ENCODE measurements at places on chromosomes 2 and 18.

- no peak for DNase-seq
These were observed 32.3 kb upstream of the ITSN2 start for GRCh38 chr2:24392542-24393059.

GRCh38 chr18:61703508-61703907 lies 189.3 kb downstream of the RNF152 start:
- DNase-seq = no peak

DNA sequence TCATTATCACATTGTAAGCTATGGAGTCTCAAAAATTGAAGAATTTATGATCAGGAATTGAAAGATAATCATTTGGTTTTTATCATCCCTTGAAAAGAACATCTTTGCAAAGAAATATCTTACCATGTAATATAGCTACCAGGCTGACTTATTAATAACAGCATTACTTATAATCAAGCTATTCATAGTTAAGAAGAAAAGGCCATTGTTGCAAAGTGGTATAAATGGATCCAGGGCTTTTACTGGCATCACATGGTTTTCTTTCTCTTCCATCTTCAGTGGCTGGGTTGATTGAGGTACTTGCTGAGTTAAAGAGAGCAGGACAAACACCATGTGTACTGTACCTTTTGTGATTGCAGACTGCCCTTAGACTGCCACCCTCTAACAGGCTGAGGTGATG lies 39.6 kb downstream of the MFSD6 start:
- DNase-seq = no peak

- no peak for DNase-seq
These were observed 34.5 kb upstream of the STPG4 start for GRCh38 chr2:47189635-47190034.

GRCh38 chr2:133867166-133867565 lies 298.9 kb upstream of the NCKAP5 start:
- no peak for DNase-seq

- no peak for DNase-seq
These were observed 24.3 kb downstream of the MOCOS start for GRCh38 chr18:36211612-36212065.

DNA sequence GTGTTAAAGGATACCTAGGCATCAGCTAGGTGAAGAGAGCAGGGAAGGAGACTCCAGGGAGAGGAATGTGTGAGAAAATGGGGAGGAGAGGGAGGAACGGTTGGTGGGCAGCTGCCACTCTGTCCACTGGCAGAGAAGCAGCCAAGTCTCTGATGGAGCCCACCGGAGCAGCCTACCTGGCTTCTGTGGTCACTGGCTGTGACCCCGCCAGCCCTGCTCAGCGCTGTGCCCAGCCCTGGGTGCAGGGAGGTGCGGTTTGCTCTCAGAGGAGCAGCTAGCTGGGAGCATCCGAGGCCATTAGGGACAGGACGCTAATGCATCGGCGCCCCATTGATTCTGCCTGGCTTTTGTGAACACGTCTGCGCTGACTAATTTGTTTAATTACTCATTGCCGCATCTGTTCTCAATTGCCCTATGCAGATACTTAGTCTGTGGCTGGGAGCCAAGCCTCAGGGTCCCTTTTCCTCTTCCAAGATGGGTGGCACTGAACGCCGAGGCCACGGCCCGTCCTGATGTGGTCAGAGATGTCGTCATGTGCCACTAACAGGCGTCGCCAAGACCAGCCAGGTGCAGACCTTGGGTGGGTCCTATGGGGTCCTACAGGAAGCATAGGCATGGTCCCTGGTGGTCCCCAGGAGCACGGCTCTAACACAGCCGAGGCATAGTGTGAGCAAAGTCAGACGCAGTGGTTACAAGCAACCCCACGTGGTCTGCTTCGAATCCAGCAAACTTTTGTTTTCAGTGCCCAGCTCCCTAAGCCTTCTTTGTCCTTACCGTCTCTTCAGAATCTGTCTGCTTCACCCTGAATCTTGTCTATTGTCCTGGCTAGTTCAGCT lies 82.0 kb downstream of the RRM2 start:
- DNase-seq = no peak

GRCh38 chr2:200306931-200307723 lies 634 bp downstream of the SPATS2L start:
- peak; percentile 57 for DNase-seq

- no peak for DNase-seq
These were observed 612.2 kb upstream of the SLC39A10 start for GRCh38 chr2:195044801-195045200.

DNA sequence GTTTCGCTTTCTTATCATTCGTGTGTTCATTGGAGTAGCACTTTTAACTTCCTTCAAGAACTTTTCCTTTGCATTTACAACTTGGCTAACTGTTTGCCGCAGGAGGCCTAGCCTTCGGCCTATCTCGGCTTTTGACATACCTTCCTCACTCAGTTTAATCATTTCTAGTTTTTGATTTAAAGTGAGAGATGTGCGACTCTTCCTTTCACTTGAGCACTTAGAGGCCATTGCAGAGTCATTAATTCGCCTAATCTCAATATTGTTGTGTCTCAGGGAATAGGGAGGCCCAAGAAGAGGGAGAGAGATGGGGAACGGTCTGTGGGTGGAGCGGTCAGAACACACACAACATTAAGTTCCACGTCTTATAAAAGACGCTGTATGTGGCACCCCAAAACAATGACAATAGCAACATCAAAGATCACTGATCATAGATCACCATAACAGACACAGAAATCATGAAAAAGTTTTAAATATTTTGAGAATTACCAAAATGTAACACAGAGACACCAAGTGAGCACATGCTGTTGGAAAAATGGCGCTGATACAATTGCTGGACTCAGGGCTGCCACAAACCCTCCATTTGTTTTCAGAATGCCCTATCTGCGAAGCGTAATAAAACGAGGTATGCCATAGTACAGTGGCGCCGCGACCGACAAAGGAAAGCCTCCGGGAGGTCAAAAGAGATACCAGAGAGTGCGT lies 553 bp downstream of the TIGD1 start:
- no peak for DNase-seq

DNA sequence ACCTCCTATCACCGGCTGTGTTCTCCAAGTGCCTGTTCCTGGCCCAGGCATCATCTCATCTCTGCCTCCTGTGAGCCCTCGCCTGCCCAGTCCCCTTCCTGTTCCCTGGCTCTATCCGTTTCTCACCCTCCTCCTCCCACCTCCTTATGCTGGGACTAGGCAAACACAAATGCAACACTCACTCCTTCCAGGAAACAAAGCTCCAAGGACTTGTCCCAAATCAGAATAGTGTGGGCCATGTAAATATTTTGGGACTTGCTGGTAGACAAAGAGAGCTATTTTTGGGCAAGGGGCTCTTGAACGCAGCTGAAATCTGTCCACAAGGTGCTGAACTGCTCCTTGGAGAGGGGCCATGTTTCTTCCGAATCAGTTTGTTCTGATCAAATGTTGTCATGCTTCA lies 25.3 kb downstream of the MBP start:
- no peak for DNase-seq

- DNase-seq = no peak
These were observed 213.4 kb downstream of the CDH20 start for GRCh38 chr18:61546590-61546989.

DNA sequence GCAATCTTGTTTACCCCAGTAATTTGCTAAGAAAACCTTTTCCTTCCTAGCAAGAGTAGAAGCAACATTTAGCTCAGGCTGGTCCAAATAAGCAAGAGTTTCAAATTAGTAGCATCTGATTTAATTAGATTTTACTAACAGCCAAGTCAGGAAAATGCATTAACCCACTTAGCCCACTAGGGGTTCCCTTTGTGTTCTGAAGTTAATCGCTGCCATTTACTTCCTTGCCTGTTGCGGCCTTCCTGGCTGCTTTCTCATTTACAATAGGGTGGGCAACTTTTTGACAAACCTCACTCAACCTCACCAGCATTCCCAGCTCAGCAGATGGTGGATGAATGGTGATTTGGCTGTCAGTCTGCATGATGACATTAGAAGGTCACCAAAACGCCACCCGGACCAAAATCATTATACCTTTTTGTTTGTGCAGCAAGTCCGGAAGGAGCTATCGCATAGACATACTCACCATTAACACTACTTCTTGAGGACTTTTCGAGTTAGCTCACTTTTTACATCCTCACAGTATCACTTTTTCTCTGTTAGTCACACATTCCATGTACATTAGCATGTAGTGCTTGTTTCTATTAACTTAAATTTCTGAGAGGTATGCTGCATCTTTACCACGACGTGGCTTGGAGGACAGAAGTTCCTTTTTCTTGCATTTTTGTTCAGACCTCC lies 101.5 kb upstream of the SETBP1 start:
- DNase-seq = no peak

- no peak for DNase-seq
These were observed 58.3 kb upstream of the TRIB2 start for GRCh38 chr2:12658310-12658945.

- no peak for DNase-seq
These were observed 140.8 kb downstream of the AGAP1 start for GRCh38 chr2:235634435-235635158.

GRCh38 chr18:57995331-57995730 lies 48.7 kb upstream of the NEDD4L start:
- no peak for DNase-seq

GRCh38 chr18:42092848-42093247 lies 137.8 kb downstream of the PIK3C3 start:
- no peak for DNase-seq

DNA sequence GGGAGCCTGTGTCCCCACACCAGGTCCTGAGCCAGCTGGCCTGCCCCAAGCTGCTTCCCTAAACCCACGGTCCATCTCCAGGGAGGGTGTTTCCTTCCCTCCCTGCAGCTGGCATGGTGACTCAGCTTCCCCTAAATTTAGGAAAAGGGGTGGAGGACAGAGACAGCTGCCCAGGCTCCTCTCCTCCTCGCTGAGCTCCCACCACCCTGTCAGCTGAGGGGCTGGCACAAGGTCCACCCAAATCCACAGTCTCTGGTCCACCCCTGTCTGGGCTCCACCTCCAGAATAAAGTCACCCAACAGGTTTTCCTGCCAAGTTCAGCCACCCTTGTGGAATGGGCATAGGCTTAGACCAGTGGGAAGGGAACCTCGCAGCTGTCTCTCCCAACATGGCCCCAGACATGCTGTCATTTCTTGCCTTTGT lies 156.5 kb downstream of the TNS1 start:
- DNase-seq = no peak

DNA sequence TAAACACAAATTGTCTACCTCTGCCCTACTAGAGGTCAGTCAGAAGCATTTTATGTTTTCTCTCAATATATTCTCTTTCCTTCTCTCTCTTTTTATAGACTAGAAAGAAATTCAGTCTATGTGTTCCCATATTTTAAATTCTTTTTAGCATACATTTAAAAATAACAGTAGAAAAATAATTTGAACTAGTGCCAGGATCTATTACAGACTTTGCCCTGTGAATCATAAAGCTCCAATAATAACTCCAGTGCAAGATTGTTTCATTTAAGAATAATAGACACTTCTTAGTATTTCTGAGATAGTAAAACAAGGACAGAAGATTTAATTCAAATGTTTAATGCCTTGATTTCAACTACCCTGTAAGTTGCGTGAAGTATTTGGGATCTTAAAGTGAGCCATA lies 60.1 kb downstream of the ITGB6 start:
- no peak for DNase-seq

DNA sequence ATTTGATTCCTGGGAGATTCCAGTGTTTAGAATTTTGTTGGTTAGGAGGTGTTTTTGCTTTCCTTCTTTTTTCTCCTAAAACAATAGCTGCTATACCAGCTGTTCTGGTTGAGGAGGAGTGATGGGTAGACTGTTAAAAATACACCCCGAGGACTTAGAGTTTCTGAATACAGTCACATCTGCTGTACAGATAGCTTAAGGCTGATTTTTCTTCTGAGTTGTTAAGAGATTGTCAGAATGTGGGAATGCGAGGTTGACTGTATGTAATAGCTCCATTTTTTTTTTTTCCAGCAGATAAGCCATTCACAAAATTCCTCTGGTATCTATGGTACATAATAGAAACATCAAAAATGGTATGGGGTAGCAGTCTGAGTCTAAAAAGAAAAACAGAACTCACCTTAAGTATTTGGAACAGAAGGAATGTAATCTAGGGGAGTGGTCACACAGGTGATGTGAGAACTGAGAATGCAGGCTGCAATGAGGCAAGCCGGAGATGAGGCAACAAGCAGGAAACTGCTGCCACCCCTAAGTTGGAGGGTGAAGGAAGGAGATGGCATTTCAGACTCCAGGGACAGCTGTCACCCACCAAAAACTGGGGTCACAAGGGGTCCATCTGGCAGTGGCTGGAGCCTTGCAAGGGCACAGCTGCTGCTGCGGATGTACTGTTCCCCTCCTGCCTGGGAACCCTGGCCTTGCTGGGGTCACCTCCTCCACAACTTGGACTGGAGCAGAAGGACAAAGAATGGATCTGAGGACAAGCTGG lies 2.4 kb downstream of the DGKD start:
- no peak for DNase-seq

GRCh38 chr18:34647251-34647650 lies 62.8 kb upstream of the DTNA start:
- no peak for DNase-seq

- no peak for DNase-seq
These were observed 88.9 kb downstream of the ITGA4 start for GRCh38 chr2:181546086-181546485.

DNA sequence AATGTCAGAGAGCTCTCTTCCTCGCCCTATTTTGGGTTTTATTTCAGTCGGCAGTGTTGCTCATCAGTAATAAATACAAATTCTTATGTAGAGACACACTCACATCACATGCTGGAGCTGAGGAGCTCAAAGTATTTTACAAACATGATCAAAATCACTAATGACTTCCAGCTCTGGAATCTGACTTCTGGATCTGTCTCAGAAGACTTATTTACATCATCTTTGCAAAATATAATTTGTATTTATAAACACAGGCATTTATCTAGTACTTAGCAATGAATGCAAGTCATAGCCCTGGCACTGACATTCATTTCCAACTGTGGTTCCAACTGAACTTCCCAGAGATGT lies 327.1 kb downstream of the NCKAP5 start:
- no peak for DNase-seq
